ENCODE measurements at places on chromosomes 5 and 9.

GRCh38 chr5:81016116-81016515 lies 56.0 kb downstream of the RASGRF2 start:
- no peak for DNase-seq

GRCh38 chr9:121383715-121384114 lies 13.7 kb upstream of the STOM start:
- DNase-seq: no peak

DNA sequence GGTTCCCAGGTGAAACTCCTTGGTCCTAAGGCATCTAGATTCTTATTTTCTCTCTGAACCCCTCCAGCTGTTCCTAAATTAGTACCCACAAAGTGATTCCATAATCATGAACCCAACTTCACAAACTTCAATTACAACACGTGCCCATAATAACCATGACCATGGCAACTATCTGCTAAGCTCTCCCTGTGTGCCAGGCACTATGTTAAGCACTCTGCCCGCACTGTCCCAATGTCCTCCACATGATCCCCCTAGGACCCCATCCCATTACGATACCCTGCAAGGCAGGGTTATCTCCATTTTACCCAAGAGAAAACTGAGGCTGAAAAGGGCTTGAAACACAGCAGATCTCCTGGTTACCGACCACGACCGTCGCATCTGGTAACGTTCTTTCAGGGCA lies 25.3 kb upstream of the ZNF622 start:
- DNase-seq: no peak

DNA sequence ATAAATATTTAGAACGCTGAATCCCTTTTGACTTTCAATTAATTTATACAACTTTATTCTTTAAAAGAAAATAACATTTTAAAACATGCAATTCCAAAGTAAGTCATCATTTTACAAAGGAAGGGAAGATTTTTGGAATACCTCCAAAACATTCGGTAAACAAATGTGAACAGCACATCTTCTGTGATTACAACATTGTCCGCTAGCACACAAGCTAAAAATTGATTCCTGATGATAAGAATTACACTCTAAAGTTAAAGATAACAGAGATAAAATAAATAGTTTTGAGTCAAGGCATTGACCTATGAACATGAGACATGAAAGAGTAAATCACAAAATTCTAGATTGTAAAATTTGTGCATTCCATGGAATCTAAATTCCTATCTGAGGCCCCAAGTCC lies 56.2 kb upstream of the TRAF1 start:
- no peak for DNase-seq

DNA sequence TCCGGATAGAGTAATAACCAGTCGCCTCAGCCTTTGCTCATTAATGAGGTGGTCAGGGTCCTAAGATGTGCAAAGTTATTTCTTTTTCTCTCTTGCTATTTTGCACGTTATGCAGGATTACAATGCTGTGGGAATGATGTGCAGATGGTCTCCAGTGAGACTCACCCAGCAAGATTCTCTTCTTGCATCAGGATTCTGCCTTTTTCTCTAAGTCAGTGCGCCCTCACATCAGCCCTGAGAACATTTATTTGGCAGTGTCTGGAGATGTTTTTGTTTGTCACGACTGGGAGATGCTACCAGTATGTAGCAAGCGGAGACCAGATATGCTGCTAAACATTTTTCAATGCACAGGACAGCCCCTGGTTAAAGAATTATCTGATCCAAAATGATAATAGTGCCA lies 280.3 kb upstream of the WWC1 start:
- no peak for DNase-seq

GRCh38 chr9:109499631-109500410 lies 1.7 kb upstream of the PTPN3 start:
- DNase-seq: no peak

GRCh38 chr5:93782978-93783377 lies 41.6 kb upstream of the POU5F2 start:
- DNase-seq: no peak

GRCh38 chr9:37512437-37512836 lies 26.7 kb downstream of the POLR1E start:
- no peak for DNase-seq

- no peak for DNase-seq
Measured at GRCh38 chr9:86354818-86355309, 654 bp upstream of the TUT7 start.

DNA sequence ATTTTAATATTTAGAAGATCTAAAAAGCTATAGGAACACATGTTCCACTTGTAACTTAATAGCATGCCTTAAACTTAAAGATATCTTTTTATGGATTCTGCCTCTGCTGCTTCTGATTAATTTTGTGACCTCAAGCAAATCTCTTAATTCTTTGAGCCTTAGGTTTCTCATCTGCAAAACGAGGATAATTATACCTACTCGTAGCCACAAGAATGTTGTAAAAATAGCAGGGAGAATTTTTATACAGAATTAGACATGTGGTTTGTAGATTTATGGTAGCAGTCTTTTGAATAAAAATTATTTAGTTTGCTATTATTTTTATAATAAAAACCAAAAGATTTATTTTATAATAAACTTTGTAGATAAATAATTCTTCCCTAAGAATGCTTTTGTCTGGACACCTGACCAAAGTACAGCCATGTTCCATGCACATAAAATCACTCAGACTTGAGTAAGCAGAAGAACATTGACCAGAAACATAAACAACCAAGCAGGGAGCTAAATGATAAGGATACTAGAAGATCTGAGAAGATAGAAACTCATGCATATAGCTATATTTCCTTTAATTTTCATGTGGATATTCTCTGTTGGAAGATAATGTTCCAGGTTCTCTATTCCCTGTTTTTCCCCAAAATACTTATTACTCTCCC lies 18.5 kb downstream of the C9orf85 start:
- DNase-seq: no peak

DNA sequence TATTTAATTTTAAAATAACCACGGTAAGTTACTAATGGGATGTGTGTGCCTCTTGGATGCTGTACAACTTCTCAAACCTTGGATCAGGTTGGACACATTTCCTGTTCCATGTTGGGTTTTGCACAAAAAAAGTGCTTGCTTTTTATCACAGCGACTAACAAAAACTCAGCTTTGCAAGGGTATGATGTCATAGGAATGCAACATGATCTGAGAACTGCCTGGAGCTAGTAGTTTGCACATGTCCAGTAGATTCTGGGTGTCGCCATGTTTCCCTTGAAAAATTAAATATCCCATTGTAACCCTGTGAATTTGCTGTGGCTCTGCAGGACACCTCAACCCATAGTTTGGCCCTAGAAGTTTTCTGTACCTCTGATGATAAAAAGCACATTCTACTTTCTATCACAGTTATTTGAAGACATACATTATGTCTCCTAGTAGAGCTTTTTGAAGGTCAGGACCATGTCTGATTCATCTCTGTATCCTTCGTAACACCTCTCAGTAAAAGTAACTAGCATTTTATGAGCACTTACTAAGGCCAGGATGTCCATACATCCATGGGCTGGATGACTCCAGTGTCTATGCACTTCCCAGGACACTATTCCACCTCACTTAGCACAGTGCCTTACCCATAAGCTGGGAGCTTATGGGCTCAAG lies 11.5 kb upstream of the FRMPD1 start:
- no peak for DNase-seq

DNA sequence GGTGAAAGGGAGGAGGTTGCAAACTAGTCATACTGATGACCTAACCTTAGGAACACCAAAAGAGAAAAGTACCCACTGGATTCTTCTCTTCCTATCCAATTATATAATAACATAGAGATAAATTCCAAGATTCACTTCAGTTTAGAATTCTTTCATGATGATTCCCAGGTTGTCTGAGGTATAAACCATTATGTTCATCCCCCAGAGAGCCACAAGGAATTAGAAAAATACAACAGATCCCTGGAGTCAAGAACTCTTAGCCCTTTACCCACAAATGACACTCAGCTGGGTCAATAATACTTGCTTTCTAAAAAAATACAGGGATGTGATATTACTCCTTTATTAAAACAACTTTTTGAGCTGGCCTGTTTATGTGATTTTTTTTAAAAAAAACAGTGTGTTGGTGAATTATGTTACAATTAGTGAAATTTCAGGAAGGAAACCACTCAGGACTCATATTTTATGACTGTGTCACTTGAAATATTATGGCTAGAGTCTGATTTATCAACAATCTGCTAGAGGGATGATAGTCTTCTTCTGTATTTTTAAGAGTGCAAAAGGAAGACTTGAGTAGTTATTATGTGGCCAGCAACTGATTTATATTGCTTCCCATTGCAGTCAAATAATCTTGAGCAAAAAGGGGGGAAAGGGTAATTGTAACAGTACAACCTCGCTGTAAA lies 338.2 kb downstream of the NFIB start:
- DNase-seq: no peak

GRCh38 chr9:129319938-129320481 lies 141.9 kb upstream of the IER5L start:
- DNase-seq: no peak

DNA sequence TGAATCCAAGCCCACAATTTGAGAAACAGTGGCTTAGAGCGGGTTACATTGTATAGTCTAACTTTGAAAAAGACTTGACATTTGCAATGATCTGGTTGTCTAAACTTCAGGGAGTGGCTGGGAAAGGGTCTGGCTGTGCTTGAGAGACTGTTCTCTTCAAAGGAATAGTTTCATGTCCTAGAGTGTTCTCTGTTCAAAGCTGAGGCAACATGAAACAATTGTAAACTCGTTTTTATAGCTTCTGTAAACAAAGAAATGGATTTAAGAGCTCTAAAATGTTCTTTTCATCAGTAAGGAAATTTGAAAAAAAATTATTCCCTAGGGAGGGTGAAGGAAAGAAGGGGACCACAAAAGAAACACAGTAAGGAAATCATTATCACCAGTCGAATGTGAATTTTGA lies 41.6 kb downstream of the FOCAD start:
- no peak for DNase-seq

- DNase-seq: no peak
Measured at GRCh38 chr5:149127394-149127955, 13.8 kb upstream of the ABLIM3 start.

GRCh38 chr5:100877274-100877673 lies 25.8 kb downstream of the ST8SIA4 start:
- no peak for DNase-seq

GRCh38 chr9:77455312-77455927 lies 192.7 kb downstream of the GNA14 start:
- DNase-seq: no peak

All from central memory CD4-positive, alpha-beta T cell (primary cell).